Activated CD8-positive, alpha-beta T cell treated with anti-CD3 and anti-CD28 coated beads, Interleukin-2, amount 10 ng/mL, durations not matched to agents 7 days and 5 days (primary cell): ENCODE measurements at places on chromosomes 16 and 17. TPM values are rescaled to one million over a fixed set of nuclear protein-coding genes. Genes with fewer than 3 reads are reported as not detected.
A peak's percentile ranks its signal among the peaks of the same experiment; 100 is the strongest.

The SMCR8 gene
- 23.7 TPM for total RNA-seq

The BRIP1 gene
- total RNA-seq = 25.9 TPM

The SLC5A2 gene
- total RNA-seq = not detected

The ITGB4 gene
- total RNA-seq = 2.0 TPM

GRCh38 chr17:3003296-3004149 lies 59.9 kb downstream of the OR1D5 start:
- H3K36me3 ChIP-seq = no peaks in the 10 kb centered on the region
- peaks cover 6% of the 10 kb centered on the region for H3K4me1 ChIP-seq
- no peak for DNase-seq
- no peak overlapping the region for H3K27ac ChIP-seq

DNA sequence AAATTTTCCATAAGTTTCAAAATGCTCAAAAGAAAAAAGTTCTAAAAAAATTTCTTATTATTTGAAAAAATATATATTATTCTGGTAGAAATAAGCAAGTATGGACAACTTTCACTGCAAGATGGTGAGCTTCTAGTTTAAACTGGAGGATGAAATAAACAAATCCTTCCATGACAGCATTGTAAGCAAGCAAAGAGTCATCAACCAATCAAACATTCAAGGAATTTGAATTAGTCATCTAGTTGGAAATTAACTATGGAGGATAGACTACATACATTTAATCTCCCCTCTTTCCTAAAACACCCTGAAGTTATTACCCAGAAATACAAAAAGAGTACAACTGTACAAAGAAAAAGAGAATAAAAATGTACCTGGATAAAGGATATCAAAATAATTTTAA lies 51.0 kb upstream of the IRX5 start:
- H3K36me3 ChIP-seq = no peaks in the 10 kb centered on the region
- no peaks in the 10 kb centered on the region for H3K4me1 ChIP-seq
- no peak overlapping the region for H3K27ac ChIP-seq
- no peaks in the 10 kb centered on the region for H3K27me3 ChIP-seq

GRCh38 chr17:59374612-59375011 lies 43.2 kb downstream of the YPEL2 start:
- no peak overlapping the region for H3K4me3 ChIP-seq
- no peak for DNase-seq
- H3K4me1 ChIP-seq = peaks cover 56% of the 10 kb centered on the region
- H3K27ac ChIP-seq = peak overlapping the region; percentile 63

DNA sequence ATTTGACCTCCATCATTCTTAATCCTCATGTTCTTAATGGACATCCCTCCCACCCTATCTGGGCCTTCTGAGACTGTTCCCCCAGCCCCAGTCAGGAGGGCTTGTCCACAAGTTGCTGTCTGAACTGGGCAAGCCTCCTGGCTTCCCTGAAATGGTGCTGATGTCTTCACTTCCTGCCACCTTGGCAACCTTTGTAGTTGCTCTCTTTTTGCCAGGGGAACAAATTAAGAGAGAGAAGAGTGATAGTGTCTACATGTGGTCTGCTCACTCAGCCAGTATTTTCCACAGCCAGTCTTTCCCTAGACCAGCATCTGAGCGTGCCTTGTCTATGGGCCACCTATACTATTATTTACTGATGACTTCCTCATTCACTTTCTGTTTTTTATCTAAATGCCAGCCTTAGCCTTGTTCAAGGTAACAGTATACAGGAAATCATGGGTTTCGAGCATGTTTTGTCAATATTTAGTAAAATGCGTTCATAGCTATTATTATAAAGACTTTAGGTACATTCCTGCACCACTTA lies 710.1 kb downstream of the MAF start:
- H3K27me3 ChIP-seq = no peaks in the 10 kb centered on the region
- H3K36me3 ChIP-seq = no peaks in the 10 kb centered on the region
- DNase-seq = no peak

- H3K4me3 ChIP-seq = no peak overlapping the region
- H3K27me3 ChIP-seq = peaks cover 3% of the 10 kb centered on the region
- no peak for DNase-seq
- H3K27ac ChIP-seq = no peak overlapping the region
Observed at GRCh38 chr17:3167574-3167973, 29.7 kb upstream of the OR1A2 start.

GRCh38 chr16:51287121-51287755 lies 136.2 kb upstream of the SALL1 start:
- no peaks in the 10 kb centered on the region for H3K4me1 ChIP-seq
- DNase-seq = no peak
- no peak overlapping the region for H3K4me3 ChIP-seq
- no peak overlapping the region for H3K27ac ChIP-seq
- H3K27me3 ChIP-seq = no peaks in the 10 kb centered on the region

GRCh38 chr17:37170881-37171425 lies 204.8 kb upstream of the C17orf78 start:
- no peaks in the 10 kb centered on the region for H3K27me3 ChIP-seq
- H3K4me1 ChIP-seq = no peaks in the 10 kb centered on the region
- H3K36me3 ChIP-seq = peaks cover 7% of the 10 kb centered on the region
- no peak for DNase-seq
- no peak overlapping the region for H3K4me3 ChIP-seq

DNA sequence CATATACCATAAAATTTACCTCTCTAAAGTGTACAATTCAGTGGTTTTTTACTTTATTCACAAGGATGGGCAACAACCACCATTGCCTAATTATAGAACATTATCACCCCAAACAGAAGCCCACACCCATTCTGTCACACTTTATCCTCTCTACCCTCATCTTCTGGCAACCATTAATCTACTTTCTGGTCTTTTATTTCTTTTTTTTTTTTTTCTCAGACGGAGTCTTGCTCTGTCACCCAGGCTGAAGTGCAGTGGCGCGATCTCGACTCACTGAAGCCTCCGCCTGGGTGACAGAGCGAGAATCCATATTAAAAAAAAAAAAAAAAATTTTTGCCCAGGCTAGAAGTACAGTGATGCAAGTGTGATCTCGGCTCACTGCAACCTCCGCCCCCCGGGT lies 90.7 kb upstream of the CLEC18B start:
- H3K4me3 ChIP-seq = no peak overlapping the region
- H3K27ac ChIP-seq = no peak overlapping the region
- H3K27me3 ChIP-seq = no peaks in the 10 kb centered on the region
- H3K36me3 ChIP-seq = peaks cover 30% of the 10 kb centered on the region
